ENCODE measurements at places on chromosomes 13 and 19.
A peak's percentile ranks its signal among the peaks of the same experiment; 100 is the strongest.

- DNase-seq: no peak
These were observed 70.0 kb upstream of the GTF3A start for GRCh38 chr13:27354379-27354778.

- no peak for DNase-seq
These were observed 460.8 kb downstream of the KLF5 start for GRCh38 chr13:73519396-73520116.

DNA sequence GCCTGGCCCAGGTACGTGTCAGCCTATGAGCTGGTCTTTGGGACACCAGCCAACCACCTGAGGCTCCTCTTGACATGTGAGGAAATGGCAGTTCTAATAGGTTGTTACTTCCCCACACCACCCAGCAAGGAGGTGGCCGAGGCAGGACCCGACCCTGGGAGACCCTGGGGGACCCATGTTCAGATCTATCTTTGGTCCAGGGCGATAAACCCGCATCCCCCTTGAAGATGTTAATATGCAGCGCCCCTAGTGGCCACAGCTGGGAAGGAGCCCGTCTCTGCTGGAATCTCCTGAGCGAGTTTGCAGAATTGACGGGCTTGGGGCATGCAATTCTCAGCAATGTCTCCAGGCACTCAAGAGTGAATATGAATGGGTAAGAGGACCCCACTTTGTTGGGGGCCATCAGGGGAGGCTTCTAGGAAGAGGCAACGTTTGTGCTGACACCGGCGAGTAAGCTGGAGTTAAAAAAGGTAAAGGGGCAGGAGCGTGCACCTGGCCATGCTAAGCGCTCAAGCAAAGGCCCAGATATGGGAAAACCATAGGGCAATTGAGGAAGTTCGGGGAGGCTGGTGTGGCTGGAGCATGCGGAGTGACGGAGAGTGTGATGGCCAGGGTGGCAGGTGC lies 1.5 kb upstream of the MYO1F start:
- peak; percentile 60 for DNase-seq

DNA sequence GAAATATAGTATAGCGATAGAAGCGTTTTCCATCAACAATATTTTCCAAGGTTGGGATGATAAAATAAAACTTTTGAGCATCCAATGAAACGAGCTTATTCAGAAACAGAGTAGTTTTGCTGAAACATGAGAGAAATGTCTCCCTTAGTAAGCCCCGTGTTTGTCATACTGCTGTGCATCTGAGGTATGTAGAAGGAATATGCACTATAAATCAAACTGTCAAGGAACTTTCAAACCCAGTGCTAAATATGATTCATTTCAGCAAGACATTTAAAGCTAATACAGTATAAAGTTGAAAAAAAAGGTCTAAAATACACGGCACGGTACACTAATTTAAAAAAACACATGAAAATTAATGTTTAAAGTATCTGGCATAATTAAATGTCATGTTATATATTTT lies 546.2 kb downstream of the SLITRK5 start:
- DNase-seq: no peak

GRCh38 chr13:107124129-107124718 lies 556.3 kb upstream of the ARGLU1 start:
- no peak for DNase-seq

DNA sequence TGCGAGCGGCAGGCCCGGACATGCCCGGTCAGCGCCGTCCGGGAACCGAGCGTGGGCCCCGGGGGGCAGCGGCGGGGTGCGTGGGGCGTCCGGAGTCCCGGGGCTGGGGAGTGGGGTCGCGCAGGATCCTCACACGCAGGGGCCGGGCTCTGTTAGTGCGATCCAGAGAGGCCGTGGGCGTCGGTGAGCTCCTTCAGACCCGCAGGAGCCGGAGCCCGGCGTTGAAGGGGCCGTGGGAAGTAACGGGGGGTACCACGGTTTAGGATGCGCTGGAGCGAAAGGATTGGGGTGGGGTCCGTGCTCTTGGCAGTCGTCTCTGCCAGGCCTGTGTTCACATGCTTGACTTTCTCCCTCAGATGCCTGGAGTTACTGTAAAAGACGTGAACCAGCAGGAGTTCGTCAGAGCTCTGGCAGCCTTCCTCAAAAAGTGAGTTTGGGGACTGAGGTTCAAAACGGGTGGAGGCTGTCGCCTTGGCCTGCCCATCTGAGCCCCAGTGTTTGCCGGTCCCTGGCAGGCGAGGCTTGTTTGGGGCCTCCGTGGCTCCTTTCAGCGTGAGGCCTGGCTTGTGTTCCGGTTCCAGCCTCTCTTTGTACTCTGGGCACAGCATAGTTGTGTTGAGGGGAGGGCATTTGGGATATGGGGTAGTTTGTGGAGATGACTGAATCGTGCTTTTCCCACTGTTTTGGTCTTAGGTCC lies 512 bp downstream of the RPS19 start:
- DNase-seq: no peak

- no peak for DNase-seq
These were observed 71.4 kb downstream of the DGKH start for GRCh38 chr13:42119875-42120274.

All from stimulated activated CD8-positive, alpha-beta memory T cell treated with anti-CD3 and anti-CD28 coated beads, Interleukin-7, amount 100 ng/mL, for 4 hours (primary cell).